Sigmoid colon (tissue), 7 donors: ENCODE measurements at places on chromosomes 7 and 10. TPM values are rescaled to one million over a fixed set of nuclear protein-coding genes. Genes with fewer than 3 reads are reported as not detected.

SHTN1 gene
- 10.4 TPM for polyA plus RNA-seq

GRM3 gene
- not detected for polyA plus RNA-seq

EIF4EBP2 gene
- 34.7 TPM for polyA plus RNA-seq

LAMB4 gene
- polyA plus RNA-seq, result 0.04 TPM

ACSL5 gene
- 96.8 TPM for polyA plus RNA-seq

PKD1L1 gene
- not detected for polyA plus RNA-seq

PLCE1 gene
- 8.1 TPM for polyA plus RNA-seq

DRGX gene
- 0.42 TPM for polyA plus RNA-seq

FAM170B gene
- not detected for polyA plus RNA-seq

SPDYE9 gene
- not detected for polyA plus RNA-seq

EEPD1 gene
- 14.3 TPM for polyA plus RNA-seq

C10orf95 gene
- polyA plus RNA-seq, result 2.4 TPM

PON1 gene
- polyA plus RNA-seq, result not detected

TRPV6 gene
- 0.60 TPM for polyA plus RNA-seq

ELMO1 gene
- polyA plus RNA-seq, result 2.3 TPM

STEAP2 gene
- polyA plus RNA-seq, result 7.4 TPM

EPO gene
- not detected for polyA plus RNA-seq

GIMAP7 gene
- polyA plus RNA-seq, result 12.6 TPM

DNAJC30 gene
- polyA plus RNA-seq, result 9.4 TPM

LRRC18 gene
- not detected for polyA plus RNA-seq

VGF gene
- not detected for polyA plus RNA-seq

PTEN gene
- 31.2 TPM for polyA plus RNA-seq

TUBAL3 gene
- 40.8 TPM for polyA plus RNA-seq

SPDYE8 gene
- not detected for polyA plus RNA-seq

A1CF gene
- 8.4 TPM for polyA plus RNA-seq

HPS6 gene
- 9.0 TPM for polyA plus RNA-seq

NKX1-2 gene
- not detected for polyA plus RNA-seq

CDH23 gene
- 2.1 TPM for polyA plus RNA-seq

SEMA3D gene
- polyA plus RNA-seq, result 0.69 TPM

CFAP43 gene
- polyA plus RNA-seq, result 0.22 TPM

SLIT1 gene
- 0.48 TPM for polyA plus RNA-seq

IFIT1B gene
- not detected for polyA plus RNA-seq

CCL24 gene
- polyA plus RNA-seq, result 24.4 TPM

CNPY1 gene
- polyA plus RNA-seq, result not detected

ZNF467 gene
- 4.6 TPM for polyA plus RNA-seq

HKDC1 gene
- 8.4 TPM for polyA plus RNA-seq

LRRN3 gene
- 0.76 TPM for polyA plus RNA-seq

CREB5 gene
- 0.80 TPM for polyA plus RNA-seq

GARIN1A gene
- polyA plus RNA-seq, result not detected

FAM25A gene
- not detected for polyA plus RNA-seq

PALD1 gene
- 1.8 TPM for polyA plus RNA-seq

GALNT17 gene
- polyA plus RNA-seq, result not detected

TMEM176B gene
- polyA plus RNA-seq, result 151 TPM

FAM200A gene
- 2.4 TPM for polyA plus RNA-seq

PDLIM1 gene
- 377 TPM for polyA plus RNA-seq

TBXAS1 gene
- polyA plus RNA-seq, result 13.4 TPM

MLXIPL gene
- polyA plus RNA-seq, result 4.8 TPM

PNLIPRP1 gene
- 3.6 TPM for polyA plus RNA-seq

AQP1 gene
- polyA plus RNA-seq, result 41.8 TPM
